ENCODE measurements at places on chromosomes 5 and 9.
A peak's percentile ranks its signal among the peaks of the same experiment; 100 is the strongest.

GRCh38 chr9:112532427-112532826 lies 45.8 kb downstream of the KIAA1958 start:
- no peak for DNase-seq

DNA sequence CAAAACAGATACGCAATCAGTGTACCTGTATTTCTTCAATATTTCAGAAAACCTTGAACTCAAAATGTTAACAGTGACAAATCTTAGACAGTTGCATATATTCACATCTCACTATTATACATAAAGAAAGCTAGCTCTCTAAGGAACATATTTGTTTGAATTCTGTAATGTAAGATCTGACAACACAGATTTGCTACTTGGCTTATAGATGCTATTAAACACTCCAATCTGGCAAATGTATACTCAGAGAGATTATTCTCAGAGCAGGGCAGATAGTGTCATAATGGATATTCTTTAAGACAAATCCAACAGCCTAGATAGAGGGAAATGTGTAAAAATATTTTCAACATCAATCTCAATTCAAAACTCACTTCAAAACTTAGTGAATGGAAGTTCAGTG lies 794.5 kb upstream of the CDH9 start:
- DNase-seq, result no peak

GRCh38 chr5:58786035-58786434 lies 203.2 kb downstream of the RAB3C start:
- no peak for DNase-seq

DNA sequence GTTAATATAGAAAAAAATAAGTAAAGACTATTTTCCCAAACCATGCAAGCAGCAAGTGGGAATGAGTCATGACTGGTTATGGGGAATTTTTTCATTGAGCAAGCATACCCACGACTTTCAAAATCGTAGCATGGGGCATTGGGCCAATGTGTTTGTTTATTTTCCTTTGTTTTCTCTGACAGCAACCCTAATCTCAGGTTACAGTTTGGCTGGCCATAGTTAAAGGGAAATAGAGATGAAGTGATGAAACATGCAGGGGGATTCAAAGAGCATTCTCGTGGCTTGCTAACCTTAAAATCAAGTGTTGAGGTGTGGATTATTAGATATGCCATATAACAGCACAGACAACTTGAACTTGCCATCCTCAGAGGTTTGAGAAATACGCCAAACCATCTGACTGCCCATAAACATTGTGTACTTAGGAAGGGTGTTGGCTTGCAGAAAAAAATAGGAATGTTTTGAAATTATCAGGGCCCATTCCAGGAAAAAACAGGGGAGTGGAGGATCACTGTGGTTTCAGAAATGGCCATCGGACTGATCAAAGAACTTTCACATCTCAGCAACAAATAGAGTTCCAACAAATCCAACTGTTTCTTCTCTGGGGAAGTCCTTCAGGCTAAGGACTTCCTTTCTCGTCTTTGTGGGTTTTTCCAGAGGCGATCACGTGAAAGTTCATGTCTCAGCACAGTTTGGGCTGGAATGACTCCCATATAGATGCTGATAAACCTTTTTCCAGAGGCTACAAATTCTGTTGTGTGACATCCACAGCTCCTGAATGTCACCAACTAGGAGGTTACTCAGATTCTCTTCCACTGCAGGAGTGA lies 259.1 kb downstream of the SYK start:
- DNase-seq, result no peak

GRCh38 chr5:57889558-57889957 lies 406.9 kb upstream of the ACTBL2 start:
- DNase-seq, result peak; percentile 28

Data from GM23338 (cell line).